ENCODE measurements at places on chromosomes 2 and 18.
A peak's percentile ranks its signal among the peaks of the same experiment; 100 is the strongest.

GRCh38 chr18:3520230-3521085, 70.5 kb downstream of the TGIF1 start:
- no peak for DNase-seq

- DNase-seq, result peak; percentile 24
Observed at GRCh38 chr2:203830304-203831055, 37.1 kb upstream of the CTLA4 start.

DNA sequence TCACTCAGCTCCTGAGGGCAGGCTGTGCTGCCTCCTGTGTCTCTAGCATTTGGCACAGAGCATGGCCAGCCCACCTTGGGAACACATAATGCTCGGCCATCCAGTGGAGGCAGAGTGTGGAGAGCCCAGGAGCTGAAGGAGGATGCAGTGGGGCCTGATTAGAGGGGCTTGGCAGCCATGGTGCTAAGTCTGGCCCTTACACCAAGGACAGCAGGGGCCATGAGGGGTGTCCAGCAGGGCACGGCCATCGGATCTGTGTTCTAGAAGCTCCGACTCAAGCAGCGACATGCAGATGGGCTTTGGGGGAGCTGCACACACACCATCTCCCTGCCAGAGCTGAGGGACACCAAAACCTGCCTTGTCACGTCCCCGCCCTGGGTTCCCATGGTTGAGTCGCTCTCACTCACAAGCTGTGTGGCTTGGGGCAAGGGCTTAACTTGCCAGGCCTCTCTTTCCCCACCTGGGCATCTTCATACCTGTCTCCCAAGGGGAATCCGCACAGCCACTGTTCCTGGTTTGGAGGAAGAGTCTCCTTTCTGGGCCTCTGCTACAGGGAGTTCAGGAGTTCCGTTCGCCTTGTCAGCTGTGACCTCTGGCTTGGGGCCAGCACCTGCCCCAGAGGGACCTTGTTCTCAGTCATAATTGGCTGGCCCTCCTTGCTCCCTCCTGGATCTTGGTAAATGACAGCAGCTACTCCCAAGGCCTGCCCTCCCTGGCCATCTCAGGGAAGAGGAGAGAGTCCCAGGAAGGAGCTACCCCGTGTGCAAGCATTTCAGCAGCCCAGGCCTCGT, 1.3 kb upstream of the TOGARAM2 start:
- DNase-seq, result no peak

DNA sequence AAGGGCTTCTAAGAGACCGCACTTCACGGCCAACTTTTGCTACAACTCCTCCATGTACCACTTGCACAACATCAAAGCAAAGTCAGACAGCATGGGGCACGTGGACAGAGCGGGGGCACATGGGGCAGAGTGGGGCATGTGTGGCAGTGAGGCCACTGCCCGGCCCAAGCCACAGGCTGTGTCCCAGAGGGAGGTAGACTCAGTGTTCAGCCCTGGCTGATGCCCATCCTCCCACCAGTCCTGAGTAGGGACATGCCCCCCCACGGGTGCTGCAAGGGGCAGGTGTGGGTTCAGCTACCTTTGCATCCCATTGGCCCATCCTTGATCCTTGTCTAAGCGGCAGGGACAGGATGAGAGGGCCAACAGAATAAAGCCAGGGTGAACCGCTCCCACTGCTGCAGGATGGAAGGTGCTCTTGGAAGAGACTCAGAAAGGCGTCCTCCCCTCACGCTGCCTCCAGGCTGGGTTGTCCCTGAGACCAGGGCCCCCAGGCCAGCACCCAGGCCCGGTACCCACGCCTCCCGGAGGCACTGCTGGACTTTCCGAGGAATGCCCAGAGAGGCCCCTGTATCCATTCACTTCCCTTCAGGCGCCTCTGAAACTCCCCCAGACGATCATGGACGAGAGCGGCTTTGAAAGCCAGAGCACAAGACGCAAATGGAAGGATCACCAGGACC, 218.2 kb downstream of the NDUFA10 start:
- DNase-seq, result no peak

- no peak for DNase-seq
Observed at GRCh38 chr18:4251873-4252272, 203.2 kb downstream of the DLGAP1 start.

DNA sequence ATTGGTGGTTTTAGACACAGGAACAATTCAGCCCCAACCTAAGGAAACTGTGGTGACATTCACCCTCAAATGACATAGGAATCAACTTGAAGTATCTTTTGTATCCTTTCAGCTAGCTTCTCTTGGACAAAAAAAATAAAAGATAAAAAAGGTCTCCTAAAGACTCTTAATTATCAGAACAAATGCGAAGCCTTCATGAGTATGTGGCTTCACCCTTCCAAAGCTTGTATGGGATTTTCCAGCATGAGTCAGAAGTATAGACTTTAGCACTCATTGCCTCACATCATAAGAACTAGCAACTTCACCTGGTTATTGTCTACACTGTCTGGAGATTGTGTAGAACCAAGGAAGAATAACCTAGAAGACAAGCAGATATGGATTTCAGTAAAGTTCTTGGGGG, 135.4 kb downstream of the LAMA3 start:
- DNase-seq, result no peak

DNA sequence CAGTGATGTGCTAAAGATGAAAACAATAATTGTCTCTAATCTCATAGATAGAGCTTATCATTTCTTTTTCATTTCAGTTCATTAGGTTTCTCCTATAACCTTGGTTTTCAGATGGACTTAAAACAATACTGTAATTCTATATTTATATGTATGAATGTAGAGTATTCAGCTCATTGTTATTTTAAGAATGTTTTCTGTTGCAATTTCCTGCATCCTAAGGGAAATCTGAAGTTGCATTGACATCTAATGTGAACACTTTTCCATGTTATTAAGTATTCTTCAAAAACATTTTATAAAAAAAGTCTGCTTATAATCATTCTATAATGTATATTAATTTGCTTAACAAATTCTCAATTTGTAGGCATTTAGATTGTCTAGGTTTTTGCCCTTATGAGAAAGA, 288.9 kb downstream of the XIRP2 start:
- DNase-seq, result no peak

All from stimulated activated CD4-positive, alpha-beta T cell treated with anti-CD3 and anti-CD28 coated beads, Interleukin-1b, Interleukin-23, amount 100 ng/mL, for 4 hours (primary cell).